Progenitor cell of endocrine pancreas (in vitro differentiated cells): ENCODE measurements at places on chromosomes 12 and 14.

DNA sequence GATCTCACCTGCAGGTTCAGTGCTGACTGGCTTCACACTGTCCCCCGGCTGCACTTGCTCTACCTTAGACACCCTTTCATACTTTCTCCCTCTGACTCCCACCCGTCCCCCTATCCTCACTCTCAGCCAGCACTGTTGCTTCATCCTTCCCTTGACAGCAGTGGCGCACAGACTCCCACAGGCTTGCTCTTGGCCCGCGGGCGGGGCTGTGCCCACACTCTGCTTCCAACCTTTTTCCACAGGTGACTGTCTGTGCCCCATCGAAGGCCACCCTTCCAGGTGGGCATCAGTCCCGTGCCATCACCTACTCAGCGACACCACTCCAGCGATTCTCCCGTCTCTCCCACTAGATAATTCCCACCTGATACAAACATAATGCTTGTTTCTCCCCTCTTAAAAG lies 1.0 kb upstream of the RPS6KL1 start:
- DNase-seq, result no peak

DNA sequence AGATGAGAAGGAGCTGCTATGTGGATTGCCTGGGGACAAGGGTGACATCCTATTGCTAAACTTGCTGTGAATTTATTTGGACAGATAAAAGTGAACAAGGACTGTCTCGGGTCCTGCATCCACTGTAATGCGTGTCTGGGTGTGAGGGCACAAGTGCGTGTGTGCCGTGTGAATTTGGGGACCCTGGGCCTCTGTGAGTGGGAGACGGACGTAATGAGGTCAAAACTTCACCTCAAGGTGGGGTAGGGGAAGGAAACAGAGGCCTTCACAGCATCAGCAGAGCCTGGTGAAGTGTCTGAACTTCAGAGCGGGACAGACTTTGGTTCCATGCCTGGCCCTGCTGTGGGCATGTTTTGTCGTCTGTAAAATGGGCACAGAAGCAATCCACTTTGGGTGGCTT lies 14.8 kb downstream of the ASB2 start:
- DNase-seq, result no peak

DNA sequence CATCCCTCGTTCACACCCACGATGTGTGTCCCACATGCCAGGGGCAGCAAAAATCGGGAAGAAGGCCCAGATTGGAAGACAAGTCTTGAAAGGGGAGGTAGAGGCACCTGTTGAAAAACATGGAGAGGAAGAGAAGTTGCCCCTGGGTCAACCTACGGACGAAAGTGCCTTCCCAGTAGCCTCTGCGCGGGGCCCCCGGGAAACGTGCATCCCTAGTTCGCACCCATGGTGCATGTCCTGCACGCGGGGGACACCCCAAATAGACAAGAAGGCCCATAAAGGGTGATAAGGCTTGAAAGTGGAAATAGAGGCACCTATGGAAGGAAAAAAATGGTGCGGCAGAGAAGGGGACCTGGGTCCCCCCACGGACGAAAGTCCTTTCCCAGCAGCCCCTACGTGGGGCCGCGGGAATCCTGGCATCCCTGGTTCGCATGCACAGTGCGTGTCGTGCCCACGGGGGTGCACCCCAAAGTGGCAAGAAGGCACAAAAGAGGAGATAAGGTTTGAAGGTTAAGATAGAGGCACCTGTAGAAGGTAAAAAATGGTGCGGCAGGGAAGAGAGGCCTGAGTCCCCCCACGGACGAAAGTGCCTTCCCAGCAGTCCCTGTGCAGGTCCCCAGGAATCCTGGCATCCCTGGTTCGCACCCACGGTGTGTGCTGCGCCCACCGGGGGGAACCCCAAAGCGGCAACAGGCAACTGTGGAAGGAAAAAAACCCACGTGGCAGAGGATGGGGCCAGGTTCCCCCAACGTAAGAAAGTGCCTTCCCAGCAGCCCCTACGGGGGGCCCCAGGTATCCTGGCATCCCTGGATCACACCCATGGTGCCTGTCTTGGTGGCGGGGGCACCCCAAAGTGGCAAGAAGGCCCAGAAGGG lies 278.3 kb downstream of the ALG10 start:
- DNase-seq, result no peak

GRCh38 chr14:100901391-100902183 lies 1.9 kb downstream of the RTL1 start:
- DNase-seq, result no peak

DNA sequence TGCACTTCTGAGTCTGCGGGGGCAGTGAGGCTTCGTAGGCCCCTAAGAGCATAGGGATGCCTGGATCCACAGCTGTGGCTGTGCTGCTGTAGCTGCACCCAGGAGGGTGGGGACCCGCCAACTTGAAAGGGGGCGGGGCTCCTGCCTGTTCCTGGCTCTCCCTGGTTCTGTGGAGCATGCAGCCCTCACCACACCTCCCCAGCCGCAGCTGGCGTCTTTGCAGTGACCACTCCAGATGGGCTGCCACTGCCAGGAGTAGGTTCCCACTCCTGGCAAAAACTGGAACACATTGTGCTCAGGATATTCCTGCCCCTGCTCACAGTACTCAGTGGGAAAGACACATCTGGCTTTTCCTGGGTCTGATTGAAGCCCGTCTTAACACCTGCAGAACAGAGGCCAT lies 35.8 kb downstream of the TIMELESS start:
- no peak for DNase-seq

GRCh38 chr12:7303230-7303629 lies 642 bp upstream of the ACSM4 start:
- DNase-seq, result no peak

DNA sequence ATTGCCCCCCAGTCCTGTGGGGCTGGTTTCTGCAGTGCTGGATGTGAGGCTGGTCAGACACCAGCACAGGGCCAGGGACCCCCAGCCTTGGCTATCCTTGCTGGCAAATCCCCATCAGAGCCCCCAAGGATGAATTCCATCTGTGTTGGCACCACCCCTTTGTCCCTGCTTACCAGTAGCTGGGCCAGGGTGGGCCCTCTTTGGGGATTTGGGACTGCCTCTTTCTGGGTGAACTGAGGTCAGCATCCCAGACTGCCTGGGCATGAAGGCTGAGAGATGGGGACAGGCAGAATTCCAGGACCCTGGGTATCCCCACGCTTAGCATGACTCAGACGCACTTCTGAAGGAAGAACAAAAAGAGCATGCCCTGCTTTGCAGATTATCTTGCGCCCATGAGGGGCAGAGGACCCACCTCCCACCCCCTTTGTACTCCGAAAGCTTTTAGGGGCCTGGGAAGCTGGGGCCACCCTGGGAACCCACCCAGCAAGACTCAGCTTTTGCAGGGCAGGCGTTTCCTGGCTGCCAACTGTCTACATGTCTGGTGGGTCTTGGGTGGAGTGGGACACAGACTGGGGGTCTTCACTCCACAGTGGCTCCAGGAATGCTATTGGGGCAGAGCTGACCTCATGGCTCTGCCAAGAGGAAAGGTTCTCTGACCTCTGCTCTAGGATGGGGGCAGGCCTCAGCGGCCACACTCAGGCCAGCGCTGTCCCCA lies 26.8 kb downstream of the RFLNA start:
- DNase-seq, result no peak

DNA sequence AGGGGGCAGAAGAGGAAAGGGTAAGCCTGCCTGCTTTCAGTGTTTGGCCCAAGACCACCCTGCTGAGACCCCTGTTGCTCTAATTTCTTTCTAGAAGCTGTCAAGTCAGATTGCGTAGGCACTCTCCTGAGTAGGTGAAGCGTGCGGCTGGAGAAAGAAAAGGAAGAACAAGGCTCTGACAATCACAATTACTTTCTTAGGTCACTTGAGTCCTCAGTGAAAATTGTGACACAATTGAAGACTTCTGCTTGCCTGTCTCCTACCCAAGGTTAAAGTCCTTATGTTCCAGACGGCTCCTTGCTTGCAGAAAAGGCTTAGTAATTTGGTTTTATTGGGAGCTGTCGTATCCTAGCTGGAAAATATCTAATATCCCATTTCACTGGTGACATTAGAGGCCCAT lies 721 bp upstream of the CTSG start:
- no peak for DNase-seq

DNA sequence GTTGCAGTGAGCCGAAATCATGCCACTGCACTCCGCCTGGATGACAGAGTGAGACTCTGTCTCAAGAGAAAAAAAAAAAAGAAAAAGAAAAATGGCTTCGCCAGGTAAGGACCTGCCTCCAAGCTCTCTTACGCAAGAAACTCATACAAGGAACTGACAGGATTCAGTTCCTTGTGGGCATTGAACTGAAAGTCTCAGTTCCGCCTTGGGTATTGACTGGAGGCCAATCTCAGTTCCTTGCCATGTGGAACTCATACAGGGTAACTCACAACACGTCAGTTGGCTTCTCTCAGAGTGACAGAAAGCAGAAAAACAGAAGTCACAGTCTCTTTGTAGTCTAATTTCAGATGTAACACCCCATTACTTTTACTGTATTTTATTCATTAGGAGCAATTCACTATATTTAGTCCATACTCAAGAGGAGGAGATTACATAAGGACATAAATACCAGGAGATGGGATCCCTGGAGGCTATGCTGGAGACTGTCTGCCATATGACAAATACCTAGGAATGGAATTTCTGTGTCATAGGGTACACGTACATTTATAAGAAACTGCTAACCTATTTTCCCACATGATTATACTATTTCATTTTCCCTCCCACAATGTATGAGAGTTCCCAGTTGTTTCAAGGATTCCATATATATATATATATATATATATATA lies 11.4 kb upstream of the NOPCHAP1 start:
- DNase-seq, result no peak

GRCh38 chr12:80936642-80937390 lies 918 bp downstream of the LIN7A start:
- DNase-seq, result peak; percentile 68

- no peak for DNase-seq
Measured at GRCh38 chr14:100045642-100046344, 19.4 kb upstream of the EVL start.

DNA sequence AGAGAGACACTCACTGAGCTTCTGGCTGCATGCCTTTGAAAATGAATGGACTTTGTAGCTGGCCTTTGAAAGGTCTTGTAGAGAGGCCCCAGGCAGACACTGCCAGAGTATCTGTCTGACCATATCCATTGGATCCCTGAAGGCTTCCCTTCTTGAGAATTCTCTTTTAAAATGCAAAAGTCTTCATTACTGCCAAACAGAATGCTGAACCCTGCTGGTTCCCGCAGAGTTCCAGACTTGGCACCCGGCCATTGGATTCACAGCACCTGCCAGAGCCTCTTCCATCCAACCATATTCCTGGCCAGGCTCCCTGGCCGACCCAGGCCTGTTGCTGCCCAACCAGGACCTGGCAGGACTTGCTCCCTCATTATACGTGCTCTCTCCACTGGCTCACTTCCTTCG lies 182.5 kb downstream of the GXYLT1 start:
- DNase-seq, result no peak

GRCh38 chr12:42766026-42766425 lies 176.5 kb upstream of the PRICKLE1 start:
- DNase-seq, result no peak

GRCh38 chr12:112995008-112995407 lies 16.7 kb downstream of the OAS2 start:
- no peak for DNase-seq

DNA sequence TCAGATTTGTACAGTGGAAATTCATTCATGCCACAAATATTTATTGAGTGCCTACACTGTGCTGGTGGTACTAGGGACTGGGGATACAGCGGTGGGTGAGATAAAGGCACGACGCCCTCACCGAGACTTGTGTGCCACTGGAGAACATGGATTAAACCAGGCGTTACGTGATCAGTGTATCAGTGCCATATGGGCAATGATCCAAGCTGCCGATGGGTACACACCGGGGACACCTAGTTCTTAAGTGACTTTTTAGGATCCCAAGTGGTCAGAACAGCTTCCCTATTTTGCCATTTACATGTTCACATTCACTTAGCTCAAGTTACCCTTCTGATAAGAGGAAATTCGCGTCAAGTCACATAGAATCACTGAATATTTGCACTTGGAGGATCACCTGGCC lies 236.7 kb downstream of the CACNA1C start:
- DNase-seq, result no peak

GRCh38 chr12:128789356-128789929 lies 34.3 kb downstream of the SLC15A4 start:
- DNase-seq, result no peak

DNA sequence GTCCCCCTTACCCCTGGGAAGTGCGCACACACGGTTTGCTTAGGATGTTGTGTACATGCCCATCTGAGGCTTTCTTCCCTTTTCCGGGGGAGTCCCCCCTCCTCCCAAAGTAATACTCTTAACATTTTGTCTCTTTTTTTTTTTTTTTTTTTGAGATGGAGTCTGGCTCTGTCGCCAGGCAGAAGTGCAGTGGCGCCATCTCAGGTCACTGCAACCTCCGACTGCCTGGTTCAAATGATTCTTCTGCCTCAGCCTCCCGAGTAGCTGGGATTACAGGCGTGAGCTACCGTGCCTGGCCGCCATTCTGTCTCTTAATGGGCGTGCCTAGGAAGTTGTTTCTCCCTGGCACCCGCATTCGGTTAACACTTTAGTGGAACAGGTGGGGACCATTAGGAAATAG lies 4.5 kb upstream of the GMFB start:
- no peak for DNase-seq

- DNase-seq, result peak; percentile 63
Measured at GRCh38 chr12:98516111-98516873, 902 bp downstream of the TMPO start.

- DNase-seq, result no peak
Measured at GRCh38 chr14:33451211-33451610, 499.7 kb downstream of the EGLN3 start.

DNA sequence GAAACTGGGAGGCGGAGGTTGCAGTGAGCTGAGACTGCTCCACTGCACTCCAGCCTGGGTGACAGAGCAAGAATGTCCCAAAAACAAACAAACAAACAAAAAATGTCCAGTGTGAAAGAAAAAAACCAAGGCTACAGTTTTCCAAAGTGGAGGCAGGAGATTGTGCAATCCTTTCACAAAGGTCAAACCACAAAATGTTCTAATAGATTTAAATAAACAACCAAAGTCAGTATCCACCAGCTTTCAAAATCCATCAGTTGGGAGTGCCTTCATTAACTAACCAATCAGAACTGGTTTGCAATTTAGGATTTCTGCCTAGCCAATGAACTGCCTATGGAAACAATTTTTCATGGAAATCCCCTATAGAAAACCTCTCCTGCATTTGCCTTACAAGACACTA lies 52.3 kb upstream of the TRIM9 start:
- no peak for DNase-seq

DNA sequence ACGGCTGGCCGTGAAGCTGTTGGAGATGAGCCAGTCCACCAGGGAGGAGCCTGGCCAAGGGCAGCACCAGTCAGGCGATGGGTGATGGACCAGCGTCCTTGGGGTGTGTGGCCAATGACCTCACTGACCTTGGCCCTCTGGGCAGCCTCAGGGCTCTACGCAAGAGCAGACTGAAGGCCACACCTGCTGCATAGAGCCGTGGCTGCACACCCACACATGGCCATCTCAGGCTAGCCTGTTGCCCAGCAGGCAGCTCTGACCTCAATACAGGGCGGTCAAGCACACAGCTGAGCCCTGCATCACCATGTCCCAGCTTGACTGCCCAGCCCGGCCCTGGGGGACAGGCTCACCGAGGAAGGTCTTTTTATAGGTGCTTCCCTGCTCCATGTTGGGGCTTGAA lies 19.2 kb downstream of the PLEK2 start:
- no peak for DNase-seq

- DNase-seq, result no peak
Measured at GRCh38 chr12:84692071-84692470, 220.5 kb downstream of the SLC6A15 start.

- DNase-seq, result no peak
Measured at GRCh38 chr12:64675795-64676194, 65.5 kb downstream of the RASSF3 start.

- DNase-seq, result no peak
Measured at GRCh38 chr12:43893670-43894069, 57.8 kb downstream of the TMEM117 start.
